ENCODE measurements at places on chromosomes 7 and 10. TPM values are rescaled to one million over a fixed set of nuclear protein-coding genes. Genes with fewer than 3 reads are reported as not detected.
A peak's percentile ranks its signal among the peaks of the same experiment; 100 is the strongest.

DNA sequence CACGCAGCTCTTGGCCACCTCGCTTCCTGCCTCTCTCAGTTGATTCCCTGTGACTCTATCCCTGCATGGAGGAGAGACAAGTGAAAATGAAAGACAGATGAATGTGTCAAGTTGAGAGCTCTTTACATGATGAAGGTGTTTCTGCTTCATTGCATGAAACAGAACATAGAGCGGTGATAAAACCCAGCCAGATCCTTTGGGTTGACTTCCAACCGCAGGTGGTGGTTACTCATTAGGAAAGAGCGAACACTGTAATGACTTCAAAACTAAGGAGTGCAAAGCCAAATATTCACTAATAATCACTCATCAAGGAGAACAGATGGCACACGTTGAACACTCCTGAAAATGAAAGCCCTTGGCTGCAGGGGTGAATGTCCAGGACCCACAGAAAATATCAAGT, 31.8 kb upstream of the WDR11 start:
- DNase-seq, result no peak

DNA sequence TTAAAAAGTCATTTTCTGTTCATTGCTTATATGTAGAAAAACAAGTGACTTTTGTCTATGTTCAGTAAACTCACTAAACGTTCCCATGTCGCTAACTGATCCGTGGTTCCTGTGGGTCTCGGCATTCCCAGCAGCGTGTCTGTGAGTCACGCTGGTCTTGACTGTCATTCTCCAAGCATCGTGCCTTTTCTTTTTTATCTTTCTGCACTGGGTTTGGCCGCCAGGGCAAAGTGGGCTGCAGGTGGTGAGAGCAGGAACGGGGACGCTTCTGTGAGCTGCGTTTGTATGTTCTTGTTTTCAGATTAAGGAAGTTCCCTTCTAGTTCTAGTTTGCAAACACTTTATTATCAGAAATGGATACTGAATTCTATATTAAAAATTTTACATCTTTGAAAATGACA, 6.8 kb upstream of the SCART1 start:
- no peak for DNase-seq

DNA sequence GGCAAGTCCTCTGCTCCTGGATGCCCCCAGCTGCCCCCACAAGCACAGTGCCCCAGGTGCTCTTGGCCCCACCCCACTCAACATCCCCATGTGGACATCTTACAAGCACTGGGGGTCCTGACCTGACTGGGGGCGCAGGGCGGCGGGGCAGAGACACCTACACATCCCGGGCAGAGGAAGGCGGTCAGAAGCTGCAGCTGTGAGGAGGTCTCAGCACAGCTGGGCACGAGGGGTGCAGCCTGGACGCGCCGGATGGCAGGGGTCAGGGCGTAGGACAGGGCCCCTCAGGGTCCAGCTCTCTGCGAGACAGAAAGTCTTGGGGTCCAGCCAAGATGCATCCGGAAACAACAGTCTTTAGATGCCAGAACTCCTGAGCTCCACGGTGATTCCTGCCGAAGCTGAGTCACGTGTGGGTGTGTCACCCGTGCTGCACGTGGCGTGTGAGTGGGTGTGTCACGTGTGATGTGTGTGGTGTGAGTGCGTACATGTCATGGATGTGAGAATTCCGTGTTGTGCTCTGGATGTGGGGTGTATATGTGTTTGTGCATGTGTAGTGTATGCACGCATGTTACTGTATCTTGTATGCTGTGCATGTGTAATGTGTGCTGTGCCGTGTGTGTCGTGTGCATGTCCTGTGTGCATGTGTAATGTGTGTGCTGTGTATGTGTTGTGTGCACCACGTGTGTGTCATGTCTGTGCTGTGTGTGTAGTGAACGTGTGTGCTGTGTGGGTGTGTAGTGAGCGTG, 5.1 kb downstream of the VENTX start:
- DNase-seq, result no peak

GRCh38 chr7:39265641-39266591, 288.2 kb downstream of the POU6F2 start:
- DNase-seq, result no peak

GRCh38 chr10:103727546-103727963, 127.8 kb downstream of the SH3PXD2A start:
- no peak for DNase-seq

DNA sequence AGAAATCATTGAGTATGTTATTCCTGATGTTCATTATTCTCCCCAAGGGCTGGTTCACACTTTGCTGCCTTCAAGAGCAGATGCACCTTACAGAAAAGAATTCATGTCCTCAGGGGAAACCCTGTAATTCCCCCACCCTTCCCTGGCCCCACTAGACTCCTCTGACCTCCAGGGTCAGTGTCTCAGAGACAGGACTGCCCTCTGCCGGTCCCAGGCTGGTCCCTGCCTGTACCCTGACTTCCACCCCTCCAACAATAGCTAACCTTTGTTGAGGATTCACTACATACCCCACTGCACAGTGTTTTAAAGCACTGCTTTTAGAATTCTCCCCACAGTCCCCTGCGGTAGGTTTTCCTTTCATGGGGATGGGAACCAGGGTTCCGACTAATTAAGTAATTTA, 4.4 kb upstream of the SEPHS1 start:
- peak; percentile 34 for DNase-seq

DNA sequence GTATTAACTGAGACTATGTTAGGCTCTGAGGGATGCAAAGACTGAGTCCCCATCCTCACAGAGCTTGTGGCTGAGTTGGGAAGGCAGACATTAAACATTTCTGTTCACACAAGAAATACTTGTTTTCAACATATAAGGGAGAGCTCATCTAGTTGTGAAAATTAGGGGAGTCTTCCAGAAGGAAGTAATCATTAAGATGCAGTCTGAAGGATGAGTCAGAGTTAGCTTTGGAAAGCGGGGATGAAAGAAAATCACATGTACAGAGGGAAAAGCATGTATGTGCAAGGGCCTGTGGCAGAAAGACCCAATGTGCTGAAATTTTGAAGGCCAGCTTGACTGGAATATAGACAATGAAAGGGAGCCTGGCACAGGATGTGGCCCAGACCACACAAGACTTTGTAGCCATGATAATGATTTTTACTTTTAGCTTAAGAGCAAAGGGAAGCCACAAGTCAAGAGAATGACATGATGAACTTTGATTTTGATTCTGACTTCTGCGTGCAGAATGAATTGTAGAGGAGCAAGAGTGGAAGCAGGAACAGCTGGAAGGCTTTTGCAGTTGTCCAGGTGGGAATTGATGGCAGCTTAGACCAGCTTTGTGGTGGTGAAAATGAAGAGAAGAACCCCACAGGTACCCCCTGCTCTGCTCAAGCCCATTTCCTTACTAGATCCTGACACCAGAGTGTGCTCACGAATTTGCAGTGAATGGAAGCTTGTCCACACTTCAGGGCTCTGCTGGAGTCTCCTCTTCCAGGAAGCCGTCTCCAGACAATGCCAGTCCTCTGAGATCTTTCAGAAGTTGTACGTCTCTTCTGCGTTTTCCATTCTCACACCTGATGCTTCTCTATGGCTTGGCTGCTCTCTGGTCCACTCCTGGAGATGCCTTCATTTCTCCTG, 115.6 kb downstream of the ATXN7L1 start:
- DNase-seq, result no peak

The ITIH5 gene
- 7.6 TPM for total RNA-seq

The ELFN1 gene
- total RNA-seq, result 2.0 TPM

The GPR15LG gene
- total RNA-seq, result not detected

The PRKAR2B gene
- 37.0 TPM for total RNA-seq

The DNAJB9 gene
- total RNA-seq, result 10.1 TPM

All from H1 (cell line).